ENCODE measurements at places on chromosomes 6 and 20.

- DNase-seq, result no peak
Observed at GRCh38 chr20:20977786-20978185, 128.4 kb downstream of the LINC00237 start.

GRCh38 chr6:155103816-155104366 is 108.8 kb downstream of the TIAM2 start:
- no peak for DNase-seq

DNA sequence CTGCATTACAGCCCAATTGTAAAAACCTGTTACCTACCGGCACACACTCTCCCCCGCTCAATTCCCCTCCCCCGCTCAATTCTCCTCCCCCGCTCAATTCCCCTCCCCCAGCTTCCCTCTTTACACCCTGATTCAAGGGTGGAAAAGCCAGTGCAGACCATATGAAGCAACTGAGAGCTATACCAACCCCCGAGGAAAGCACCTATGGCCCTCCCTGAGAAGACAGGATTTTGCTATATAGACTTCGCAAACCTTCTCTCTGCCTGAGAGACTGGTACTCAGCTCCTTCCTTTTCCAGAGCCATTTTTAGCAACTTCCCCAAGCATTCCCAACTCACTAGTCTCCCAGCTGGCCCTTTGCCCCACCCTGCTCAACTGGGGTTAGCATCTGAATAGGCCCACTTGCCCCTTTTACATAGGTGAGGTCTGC is 7.6 kb downstream of the GNAS-AS1 start:
- no peak for DNase-seq

DNA sequence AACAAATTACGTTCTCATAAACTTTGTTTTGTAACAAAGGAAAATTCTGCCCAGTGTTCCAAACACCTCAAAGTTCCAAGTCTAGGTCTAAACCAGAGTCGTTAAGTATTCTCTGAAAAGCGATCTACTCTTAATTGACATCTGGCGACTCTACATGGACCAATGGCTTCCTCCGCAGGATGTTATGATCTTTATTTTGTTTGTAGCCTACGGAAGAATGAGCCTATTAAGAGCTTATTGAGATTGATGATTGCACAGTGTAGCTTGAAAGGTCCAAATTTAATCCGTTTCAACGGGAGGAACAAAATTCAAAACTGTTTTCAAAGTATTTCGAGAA is 61.1 kb downstream of the FAM217A start:
- no peak for DNase-seq
